ENCODE measurements at places on chromosomes 1 and 21.

GRCh38 chr1:112312315-112312714 lies 83.7 kb upstream of the CTTNBP2NL start:
- DNase-seq, result no peak

DNA sequence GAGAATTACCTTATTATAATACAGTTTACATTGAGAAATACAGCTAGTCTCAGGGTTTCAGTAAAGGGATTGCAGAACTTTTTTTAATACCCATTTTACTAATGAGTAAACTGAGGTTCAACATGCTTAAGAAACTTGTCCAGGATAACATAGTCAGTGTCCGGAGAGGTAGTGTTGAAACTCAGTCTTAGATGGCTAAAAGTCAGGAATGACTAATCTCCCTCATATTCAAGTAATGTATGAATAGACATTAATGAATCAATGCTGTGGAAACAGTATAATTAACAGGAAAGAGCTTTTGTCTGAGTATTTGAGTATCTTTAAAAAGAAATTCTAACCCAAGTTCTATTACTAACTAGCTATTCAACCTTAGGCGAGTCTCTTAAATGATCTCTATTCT lies 397.6 kb downstream of the PLA2G4A start:
- no peak for DNase-seq

GRCh38 chr21:16587681-16588375 lies 858.0 kb downstream of the USP25 start:
- no peak for DNase-seq

DNA sequence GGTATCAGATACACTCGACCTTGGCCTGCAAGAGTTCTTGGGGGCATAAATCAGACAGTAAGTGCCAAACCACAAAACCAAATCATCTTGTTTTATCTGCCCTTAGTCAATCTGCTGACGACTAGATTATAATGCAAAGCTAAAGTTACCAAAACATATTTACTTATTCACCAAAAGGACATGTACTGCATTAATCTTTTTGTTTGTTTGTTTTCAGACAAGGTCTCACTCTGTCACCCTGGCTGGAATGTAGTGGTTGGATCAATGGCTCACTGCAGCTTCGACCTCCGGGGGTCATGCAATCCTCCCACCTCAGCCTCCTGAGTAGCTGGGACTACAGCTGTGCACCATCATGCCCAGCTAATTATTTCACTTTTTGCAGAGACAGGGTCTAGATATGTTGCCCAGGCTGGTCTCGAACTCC lies 114.7 kb downstream of the APP start:
- DNase-seq, result no peak

- no peak for DNase-seq
These were observed 58.7 kb downstream of the RABGAP1L start for GRCh38 chr1:174217787-174218574.

DNA sequence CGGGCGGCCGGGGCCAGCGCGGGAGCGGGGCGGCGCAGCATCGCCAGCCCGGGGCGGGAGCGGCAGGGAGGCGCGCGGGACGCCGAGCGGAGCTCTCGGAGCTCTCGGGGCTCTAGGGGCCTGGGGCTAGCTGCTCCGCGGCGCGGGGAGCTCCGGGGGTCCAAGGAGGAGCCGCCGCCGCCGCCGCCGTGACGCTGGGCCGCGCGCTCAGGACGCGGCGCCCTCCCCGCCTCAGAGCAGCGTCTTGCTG lies 147 bp downstream of the CLSTN1 start:
- DNase-seq, result no peak

DNA sequence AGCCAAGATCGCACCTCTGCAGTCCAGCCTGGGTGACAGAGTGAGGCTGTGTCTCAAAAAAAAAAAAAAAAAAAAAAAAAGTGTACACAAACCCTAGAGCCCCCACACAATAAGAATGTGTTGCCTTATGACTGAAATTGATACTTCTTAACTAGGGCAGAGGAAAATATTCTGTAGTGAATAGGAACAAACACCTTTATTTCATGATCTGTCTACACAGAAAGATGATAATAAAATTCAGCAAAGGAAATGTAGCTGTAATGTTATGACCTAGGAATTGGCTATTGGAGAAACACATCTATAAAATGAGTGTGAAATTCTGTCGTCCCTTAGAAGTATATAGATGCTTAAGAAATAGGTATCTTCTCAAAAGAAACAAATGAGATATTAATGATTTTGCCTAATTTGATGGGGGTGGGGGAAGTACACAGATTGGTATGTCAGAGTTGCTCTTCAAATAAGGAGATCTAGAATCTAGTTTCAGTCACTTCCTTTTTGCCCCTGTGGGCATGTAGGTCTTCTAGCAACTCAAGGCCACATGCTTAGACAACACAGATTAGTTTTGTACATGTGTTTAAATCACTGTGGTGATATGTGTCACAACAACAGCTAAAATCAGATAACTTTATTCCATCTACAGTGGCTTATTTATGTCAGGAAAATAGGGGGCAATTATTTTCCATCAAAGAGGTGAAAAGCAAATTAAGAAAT lies 10.7 kb upstream of the GPR25 start:
- no peak for DNase-seq

Data from cortex of kidney (tissue), 1 donor.